ENCODE measurements at places on chromosomes 12 and 14.

DNA sequence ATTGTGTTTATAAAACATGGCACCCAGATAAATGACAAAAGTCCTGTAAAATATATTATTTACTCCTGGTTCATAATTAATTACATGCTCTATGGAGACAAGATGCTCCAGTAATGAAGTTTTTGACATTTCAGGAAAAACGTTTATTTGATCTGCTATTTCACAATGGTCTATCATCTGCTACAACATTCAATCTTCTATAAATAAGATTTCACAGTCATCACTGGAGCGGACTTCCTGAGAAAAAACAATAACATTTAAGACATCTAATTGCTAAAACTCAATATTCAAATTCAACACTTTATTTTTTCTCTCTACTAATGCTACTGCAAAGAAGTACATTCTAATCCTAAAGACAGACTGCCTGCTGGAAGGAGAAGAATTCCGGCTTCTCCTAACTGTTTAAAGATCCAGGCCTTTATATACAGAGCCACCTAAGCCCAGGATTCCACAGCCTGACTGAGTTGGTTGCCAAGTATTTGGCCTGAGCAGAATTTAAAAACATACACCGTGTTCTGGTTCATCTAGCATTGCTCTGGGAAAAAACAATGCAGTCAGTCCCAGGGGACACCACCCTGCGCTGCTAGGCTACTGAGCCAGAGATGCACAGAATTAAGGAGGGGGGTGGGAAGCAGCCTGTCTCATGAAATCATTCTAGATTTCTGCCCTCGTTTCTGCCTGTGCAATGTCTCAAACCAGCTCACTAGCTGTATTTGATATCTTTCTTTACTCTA, 58.0 kb downstream of the TMTC1 start:
- no peak for DNase-seq

DNA sequence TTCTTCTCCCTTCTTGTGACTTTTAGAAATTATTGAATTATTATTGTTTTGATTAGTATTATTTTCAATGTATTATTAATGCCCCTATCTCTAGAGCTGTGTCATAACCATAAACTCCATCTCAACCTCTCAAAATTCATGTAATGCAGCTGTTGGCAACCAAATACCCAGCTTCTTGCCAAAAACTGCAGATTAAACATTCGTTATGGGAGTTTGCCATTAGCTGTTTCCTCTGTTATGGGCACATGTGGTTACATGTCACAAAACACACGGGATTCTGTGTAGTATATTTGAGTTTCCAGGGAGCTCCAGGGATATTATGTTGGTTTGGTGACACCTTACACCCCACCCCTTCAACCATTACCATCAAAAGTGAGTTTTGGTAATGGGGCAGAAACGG, 2.8 kb upstream of the ALX1 start:
- DNase-seq = no peak

- DNase-seq = no peak
These were observed 210.8 kb downstream of the PCNX1 start for GRCh38 chr14:71117839-71118743.

DNA sequence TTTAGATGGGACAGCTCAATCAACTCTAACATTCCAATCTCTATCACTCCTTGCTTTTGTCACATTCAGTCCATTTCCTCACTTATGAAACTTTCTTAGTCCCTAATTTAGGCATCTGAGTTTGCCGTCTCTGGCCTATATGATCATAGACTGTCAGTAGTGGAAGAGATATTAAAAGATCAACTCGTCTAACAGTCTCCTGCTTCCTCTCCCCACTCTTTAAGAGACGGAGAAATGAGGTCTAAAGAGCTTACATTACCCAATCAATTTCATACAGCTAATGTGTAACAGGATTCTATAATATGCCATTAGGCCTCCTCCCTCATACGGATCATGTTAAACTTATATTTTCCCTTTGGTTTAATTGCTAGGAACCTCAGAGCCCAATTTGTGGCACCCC, 6.5 kb upstream of the ATP23 start:
- no peak for DNase-seq

DNA sequence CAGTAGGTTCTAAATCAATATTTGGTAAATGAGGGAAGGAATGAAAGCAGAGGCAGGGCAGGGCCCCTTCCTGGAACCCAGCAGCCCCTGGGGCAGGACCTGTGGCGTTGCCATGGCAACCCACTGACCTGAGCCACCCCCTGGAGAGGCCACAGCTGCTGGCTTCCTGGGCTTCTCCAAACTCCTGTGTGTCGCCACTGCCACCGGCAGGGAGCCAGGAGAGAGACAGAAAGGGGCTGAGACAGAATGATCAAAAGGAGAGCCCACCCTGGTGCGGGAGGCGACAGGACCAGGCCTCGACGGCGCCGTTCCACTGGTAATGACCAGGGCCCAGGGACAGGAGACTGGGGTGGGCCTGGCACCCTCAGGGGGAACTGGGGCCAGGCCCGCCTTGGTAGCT, 18.2 kb downstream of the RFX4 start:
- DNase-seq = no peak

DNA sequence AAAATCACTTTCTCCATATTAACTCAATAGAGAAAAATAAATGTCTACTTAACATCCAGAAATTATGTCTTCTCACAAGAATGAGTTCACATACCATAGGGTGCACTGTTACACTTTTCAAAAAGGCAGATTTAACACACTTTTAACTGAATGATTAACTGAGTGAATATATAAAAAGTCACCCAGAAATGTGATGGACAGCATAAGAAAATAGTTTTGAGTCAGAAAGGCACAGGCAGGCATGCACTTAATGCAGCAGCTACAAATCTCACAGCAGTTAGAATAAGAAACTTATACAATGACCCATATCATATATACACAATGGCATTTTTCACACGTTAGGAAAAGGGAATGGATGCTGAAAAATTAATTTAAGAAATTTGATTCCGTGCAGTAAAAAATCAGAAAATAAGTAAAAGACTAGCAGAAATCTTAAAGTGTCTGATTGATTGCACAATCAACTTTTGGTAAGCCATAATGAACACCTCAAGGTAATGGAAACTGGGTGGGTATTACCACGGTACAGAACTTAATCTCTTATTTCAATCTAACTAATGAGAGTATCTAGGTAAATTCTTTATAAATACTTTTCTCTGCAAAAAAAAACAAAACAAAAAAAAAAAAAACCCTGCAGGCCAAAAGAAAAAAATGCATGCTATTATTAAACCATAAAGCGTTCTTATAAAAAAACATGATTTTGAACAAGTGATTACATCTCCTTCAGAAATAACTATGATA, 3.5 kb downstream of the MED13L start:
- DNase-seq = no peak

DNA sequence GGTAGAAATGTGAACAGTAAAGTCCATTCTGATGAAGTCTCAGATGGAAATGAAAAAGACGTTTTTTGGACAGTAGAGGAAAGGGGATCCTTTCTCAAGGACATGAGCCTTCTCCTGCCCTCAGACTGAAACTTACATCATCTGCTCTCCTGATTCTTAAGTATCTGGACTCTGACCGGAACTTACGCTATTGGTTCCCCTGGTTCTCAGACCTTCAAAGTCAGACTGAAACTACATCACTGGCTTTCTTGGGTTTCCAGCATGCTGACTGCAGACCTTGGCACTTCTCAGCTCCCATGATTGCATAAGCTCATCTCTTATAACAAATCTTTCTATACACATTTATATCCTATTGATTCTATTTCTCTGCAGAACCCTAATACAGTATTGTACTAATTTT, 291.0 kb downstream of the SNAPC1 start:
- no peak for DNase-seq

- no peak for DNase-seq
These were observed 60.9 kb upstream of the OR4E1 start for GRCh38 chr14:21734457-21735074.

DNA sequence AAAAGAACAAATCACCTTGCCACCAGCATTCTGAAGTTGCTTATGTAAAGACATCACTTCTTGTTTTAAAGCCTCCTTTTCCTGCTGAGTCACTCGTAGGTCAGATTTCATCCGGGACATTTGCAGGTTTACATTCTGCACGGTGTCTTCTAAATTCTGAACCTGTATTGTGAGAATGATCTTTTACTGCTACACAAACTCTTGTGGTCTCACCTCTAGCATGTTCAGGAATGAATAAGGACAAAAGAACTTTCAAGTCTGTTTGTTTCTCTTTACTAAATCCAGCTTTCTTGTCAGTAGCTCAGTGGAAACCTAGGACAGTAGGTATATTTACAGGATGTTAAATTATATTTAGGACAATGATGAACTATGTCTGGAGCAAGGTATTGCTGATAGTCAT, 73.5 kb upstream of the SAV1 start:
- no peak for DNase-seq

- DNase-seq = no peak
These were observed 20.8 kb downstream of the SLC8B1 start for GRCh38 chr12:113314121-113314529.

- no peak for DNase-seq
These were observed 77.3 kb upstream of the CNTN1 start for GRCh38 chr12:40614923-40615322.

DNA sequence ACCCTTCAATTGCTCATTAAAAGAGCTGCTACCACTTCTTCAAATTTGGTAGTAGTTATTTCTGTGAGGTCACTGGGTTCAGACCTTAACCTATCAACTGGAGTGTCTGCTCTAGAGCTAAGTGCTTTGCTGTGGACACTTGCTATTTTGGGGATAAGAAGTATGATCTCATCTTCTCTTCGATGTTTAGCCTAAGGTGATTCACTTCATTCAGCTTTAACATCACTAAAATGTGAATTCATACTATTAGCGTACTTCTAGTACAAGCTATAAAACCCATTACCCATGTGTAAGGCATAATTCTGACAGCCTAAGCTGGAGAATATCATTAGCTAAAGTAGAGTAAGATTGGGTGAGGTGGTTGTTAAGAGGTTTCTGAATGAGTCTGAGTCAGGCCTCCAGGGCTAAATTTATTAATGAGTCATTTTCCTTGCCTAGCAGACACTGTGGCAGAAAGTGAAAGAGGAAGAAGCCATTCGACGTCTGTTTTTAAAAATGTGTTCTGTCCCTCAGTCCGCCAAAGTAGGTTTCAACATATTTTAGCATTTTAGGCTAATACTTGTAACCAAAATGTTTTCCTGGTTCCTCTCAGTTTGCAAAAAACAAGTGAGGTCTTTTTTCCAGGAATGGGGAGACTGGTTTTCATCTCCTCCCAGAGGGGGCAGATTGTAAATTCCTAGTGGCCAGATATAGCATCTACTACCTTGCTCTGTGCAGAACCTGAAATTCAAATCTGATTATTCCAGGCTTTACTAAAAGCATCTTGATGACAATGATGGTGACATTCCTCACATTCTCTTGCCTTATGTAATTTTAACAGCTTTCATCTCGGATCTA, 103.6 kb downstream of the SSPN start:
- no peak for DNase-seq

DNA sequence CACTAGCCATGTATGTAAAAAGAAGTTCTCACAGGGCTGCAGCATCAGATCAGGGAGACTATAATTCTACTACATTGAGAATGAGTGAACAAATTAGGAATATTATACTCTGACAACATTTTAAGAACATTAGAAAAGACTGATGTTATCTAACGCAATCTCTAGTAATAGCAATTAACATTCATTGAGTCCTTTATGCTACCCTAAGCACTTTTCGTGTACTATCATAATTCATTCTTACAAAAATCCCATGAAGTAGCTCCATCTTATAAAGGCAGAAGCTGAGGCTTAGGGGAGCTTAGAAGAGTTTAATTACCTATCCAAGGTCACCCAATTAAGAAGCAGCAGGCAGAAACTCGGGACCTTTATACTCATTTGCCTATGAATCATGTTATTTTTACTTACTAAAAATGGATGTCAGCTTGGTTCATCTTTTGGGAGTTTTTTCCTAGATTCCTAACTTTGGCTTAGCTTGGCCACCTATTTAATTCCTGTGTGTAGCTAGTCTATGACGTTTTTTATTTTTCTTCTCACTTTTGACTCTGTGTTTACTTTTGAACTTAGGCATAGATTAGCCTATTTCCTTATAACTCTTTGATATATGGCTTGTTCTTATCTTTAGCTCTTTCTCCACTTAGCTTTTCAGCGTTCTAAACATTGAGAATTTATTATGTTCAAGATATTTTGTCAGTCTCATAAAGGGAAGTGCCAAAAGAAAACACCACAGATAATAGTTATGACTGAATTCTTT, 333.5 kb upstream of the DCN start:
- DNase-seq = no peak

- peak; percentile 84 for DNase-seq
These were observed 1.1 kb downstream of the CNTN1 start for GRCh38 chr12:40693207-40693821.

DNA sequence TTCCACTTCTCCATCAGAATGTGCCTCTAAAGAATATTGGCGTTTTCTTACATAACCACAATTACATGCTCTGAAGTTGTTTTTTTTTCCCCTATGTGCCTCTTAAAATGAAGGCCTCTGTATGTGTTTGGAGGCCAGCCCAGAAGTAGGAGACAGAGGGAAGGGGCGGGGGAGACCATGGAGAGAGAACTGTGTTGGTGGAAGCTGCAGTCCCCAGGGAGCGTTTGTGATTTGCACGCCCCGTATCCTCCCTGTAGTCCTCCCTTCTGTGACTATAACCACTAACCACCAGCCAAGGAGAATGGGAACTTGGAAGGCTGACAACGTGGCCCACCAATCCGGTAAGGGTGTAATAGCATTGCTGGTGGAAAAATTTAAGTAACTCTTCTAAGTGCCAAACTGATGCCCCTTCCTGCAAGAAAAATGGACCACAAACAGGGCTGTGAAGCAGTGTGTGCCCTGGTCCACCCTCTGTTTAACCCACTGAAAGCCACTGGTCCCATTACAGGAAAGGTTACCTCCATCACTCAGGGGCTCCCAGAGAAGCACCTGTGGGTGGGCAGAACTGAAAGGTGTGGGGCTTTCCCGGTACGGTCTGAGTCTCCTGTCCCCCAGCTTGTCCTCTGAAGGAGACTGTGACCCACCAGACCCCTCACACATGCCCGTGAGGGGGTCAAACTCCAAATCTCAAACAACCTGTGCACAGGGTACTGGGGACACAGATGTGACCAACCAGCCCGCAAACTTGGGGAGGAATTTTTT, 36.8 kb downstream of the CCDC88C start:
- DNase-seq = no peak

Data from cerebellar nuclear complex (tissue), 1 donor.